ENCODE measurements at places on chromosomes 6 and 20. TPM values are rescaled to one million over a fixed set of nuclear protein-coding genes. Genes with fewer than 3 reads are reported as not detected.

DNA sequence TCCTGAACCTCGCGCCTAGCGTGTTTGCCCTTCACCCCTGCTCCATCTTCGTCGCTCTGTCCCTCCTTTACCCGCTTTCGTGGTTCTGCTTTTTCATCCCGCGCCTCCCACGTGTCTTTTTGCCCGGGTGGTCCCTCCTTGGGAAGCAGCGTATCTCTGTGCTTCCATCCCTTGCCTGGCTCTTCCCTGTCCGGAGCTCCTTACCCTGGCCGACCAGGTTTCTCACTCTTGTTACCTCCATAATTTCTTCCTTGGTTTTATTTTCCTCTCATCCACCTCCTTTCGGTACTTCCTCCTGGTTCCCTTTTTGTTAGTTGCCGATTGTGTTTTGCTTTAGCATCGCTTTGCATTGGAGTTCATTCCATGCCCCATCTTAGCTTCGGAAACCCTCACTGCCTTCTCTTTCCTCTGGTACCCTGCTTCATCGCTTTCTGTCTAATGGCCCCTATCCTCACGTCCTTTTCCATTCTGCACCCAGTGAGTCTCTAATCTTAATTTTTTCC, 735 bp downstream of the FAM135A start:
- peak overlapping the region; percentile 93 for H3K4me3 ChIP-seq
- DNase-seq = no peak
- H3K27me3 ChIP-seq = no peaks in the 10 kb centered on the region
- H3K27ac ChIP-seq = peak overlapping the region; percentile 74
- peaks cover 11% of the 10 kb centered on the region for H3K4me1 ChIP-seq

DNA sequence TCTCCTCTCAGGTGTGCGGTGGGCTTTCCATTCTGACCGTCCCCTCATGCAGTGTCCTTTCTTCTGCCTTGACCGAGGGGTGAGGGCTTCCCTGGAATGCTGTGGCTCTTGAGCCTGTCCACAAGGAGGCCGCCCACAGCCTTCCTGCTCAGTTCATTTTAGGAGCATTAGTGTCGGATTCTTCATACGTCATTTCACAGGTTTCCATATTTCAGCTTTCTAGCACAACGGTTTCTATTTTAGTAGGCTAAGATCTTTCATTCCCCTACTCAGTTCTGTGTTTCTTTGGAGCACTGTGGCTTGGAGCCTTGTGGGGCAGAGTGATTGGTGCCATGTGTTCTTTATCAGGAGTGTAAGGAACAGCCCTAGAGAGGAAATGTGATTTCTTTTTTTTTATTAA, 5.5 kb downstream of the PPP1R3G start:
- H3K36me3 ChIP-seq = no peaks in the 10 kb centered on the region
- H3K27me3 ChIP-seq = no peaks in the 10 kb centered on the region
- H3K4me3 ChIP-seq = no peak overlapping the region
- H3K4me1 ChIP-seq = no peaks in the 10 kb centered on the region
- no peak overlapping the region for H3K27ac ChIP-seq

DNA sequence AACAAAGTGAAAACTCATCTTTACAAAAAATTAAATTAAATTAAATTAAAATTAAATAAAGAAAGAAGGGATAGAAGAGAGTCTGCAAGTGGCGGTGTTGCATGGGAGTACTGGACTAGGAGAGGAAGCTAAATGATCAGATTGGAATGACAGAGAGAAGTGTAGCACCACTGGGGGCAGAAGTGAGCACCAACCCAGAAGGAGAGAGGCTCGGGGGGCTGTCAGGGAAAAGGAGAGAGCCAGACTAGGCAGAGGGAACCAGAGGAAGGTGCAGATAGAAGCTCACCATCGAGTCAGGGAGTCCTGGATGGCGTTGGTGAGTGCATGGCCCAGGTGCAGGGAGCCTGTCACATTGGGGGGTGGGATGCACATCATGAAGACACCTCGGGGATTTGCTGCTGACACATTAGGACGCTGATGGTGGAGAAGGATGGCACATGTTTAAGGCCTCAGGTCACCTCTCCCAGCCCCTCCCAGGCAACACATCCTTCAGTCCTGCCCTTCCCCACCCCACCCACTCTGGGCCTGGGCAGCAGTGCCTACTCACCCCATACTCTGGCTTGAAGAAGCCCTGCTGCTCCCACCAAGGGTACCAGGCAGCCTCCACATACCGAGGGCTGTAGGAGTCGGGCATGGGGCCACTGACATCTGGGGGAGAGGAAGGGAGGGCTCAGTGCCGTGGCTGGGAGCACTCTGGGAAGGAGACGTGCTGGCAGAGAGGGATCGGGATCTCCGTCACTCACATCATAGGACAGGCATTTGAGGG, 4.0 kb downstream of the VARS1 start:
- no peaks in the 10 kb centered on the region for H3K27me3 ChIP-seq
- H3K4me1 ChIP-seq = no peaks in the 10 kb centered on the region
- no peaks in the 10 kb centered on the region for H3K36me3 ChIP-seq
- DNase-seq = no peak
- H3K27ac ChIP-seq = no peak overlapping the region

- H3K27ac ChIP-seq = peak overlapping the region; percentile 59
- no peaks in the 10 kb centered on the region for H3K27me3 ChIP-seq
- H3K4me1 ChIP-seq = peaks cover 32% of the 10 kb centered on the region
- no peaks in the 10 kb centered on the region for H3K36me3 ChIP-seq
- no peak overlapping the region for H3K4me3 ChIP-seq
Observed at GRCh38 chr20:14986026-14986655, 648.7 kb upstream of the FLRT3 start.

DNA sequence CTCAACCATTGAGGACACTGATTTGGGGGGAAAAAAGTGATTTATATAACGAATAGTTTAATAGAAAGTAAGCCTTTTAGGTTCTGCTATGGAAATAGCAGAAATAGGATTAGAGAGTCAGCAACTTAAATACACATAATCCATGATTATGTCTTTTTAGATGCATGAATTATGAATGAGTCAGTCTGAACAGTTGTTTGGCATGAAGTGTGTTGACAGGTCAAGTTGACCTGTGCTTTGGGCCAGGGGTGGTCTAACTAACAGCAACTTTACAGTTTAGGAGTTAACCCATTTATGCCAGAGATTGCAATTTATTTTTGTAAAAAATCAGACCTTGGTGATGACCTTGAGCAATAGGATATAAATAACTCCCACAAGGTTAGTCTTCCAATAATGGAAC, 191.3 kb downstream of the MTFR2 start:
- H3K27ac ChIP-seq = no peak overlapping the region
- no peaks in the 10 kb centered on the region for H3K36me3 ChIP-seq
- no peak overlapping the region for H3K4me3 ChIP-seq
- H3K27me3 ChIP-seq = no peaks in the 10 kb centered on the region
- DNase-seq = no peak

DNA sequence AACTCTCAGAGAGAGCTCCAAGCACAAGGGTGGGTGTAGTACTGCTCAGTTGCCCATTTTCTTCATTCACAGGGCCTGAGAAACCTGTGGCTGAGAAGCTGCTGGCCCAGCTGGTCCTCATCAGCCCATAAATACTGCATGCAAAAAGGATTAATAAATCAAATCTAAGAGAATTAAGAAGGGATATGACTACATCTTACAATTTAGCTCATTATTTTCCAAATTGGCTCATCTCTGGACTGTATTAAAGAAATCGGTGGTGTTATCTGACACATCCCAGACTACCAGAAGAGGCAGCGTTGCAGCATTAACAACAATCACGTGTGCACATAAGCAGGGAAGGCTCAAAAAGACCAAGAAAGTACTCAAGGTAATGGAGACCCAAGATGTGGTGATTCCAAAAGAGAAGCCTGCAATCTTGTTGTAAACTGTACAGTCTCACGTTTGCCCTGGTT, 90.7 kb downstream of the CD24 start:
- no peaks in the 10 kb centered on the region for H3K36me3 ChIP-seq
- no peaks in the 10 kb centered on the region for H3K27me3 ChIP-seq

DNA sequence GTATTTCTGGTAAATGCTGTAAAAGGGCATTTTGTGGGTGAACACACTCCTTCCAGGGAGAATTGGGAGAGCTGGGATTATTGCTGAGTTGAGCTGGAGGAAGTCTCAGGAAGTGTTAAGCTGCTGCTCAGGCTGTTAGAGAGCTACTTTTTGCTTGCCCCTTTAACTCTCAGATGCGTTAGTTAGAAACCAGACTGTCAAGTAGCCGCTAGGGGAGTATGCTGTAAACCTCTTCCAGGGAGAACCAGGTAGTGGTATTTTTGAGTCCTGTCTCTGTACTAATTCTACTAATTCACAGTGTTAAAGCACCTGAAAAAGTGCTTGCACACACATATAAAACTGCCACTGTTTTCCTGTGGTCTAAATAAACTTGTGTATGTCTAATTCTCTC, 6.6 kb upstream of the GFRAL start:
- no peaks in the 10 kb centered on the region for H3K36me3 ChIP-seq
- no peaks in the 10 kb centered on the region for H3K27me3 ChIP-seq
- DNase-seq = no peak
- H3K4me3 ChIP-seq = no peak overlapping the region
- H3K4me1 ChIP-seq = no peaks in the 10 kb centered on the region

- H3K4me3 ChIP-seq = no peak overlapping the region
- no peaks in the 10 kb centered on the region for H3K4me1 ChIP-seq
- no peak overlapping the region for H3K27ac ChIP-seq
- H3K27me3 ChIP-seq = no peaks in the 10 kb centered on the region
- no peaks in the 10 kb centered on the region for H3K36me3 ChIP-seq
- no peak for DNase-seq
Observed at GRCh38 chr6:87261534-87261933, 60.9 kb upstream of the SMIM8 start.

DNA sequence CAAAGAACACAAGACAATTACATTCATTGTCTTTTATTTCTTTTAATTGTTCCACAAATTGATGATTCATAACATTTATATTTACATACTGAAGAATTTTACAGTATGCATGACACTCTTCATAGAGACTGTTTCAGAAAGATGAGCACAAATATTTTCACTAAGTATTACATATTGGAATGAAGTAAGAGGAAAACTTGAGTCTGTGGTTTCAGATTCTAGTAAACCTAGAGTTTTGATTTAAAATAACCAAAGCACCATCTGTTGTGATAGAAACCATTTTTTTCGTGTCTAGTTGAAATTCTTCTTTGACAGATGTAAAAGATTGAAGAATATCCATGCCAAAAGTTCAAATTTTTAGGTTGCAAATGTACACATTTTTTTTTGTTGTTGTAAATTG, 32.1 kb upstream of the OPN5 start:
- H3K36me3 ChIP-seq = no peaks in the 10 kb centered on the region
- DNase-seq = no peak
- H3K27me3 ChIP-seq = no peaks in the 10 kb centered on the region
- no peak overlapping the region for H3K27ac ChIP-seq
- no peaks in the 10 kb centered on the region for H3K4me1 ChIP-seq
- no peak overlapping the region for H3K4me3 ChIP-seq

GRCh38 chr6:38051819-38052434, 232.4 kb downstream of the ZFAND3 start:
- H3K36me3 ChIP-seq = no peaks in the 10 kb centered on the region
- H3K4me1 ChIP-seq = no peaks in the 10 kb centered on the region
- no peak overlapping the region for H3K4me3 ChIP-seq
- DNase-seq = no peak
- no peaks in the 10 kb centered on the region for H3K27me3 ChIP-seq
- H3K27ac ChIP-seq = no peak overlapping the region

- H3K27ac ChIP-seq = no peak overlapping the region
- no peaks in the 10 kb centered on the region for H3K36me3 ChIP-seq
- DNase-seq = no peak
- no peaks in the 10 kb centered on the region for H3K27me3 ChIP-seq
- H3K4me1 ChIP-seq = no peaks in the 10 kb centered on the region
- no peak overlapping the region for H3K4me3 ChIP-seq
Observed at GRCh38 chr6:17741507-17741906, 34.8 kb upstream of the NUP153 start.

DNA sequence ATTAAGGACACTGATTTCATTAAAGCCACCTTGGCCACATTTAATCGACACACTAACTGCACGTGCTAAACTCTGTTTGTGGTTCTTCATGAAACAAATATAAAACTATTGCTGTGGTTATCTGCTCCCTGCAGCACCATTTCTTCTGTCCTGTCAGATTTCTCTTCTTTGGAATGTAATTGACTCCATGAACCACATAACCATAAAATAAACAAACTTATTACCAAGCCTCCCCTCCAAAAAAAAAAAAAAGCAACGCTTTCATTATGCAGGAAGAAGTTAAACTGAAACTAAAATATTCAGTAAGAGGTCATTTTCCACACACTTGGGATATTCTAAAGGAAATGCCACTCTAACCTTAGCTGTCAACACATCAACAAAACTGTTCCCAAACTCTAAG, 319.1 kb upstream of the NT5E start:
- H3K4me1 ChIP-seq = no peaks in the 10 kb centered on the region
- H3K4me3 ChIP-seq = no peak overlapping the region
- H3K36me3 ChIP-seq = no peaks in the 10 kb centered on the region
- H3K27me3 ChIP-seq = no peaks in the 10 kb centered on the region

GRCh38 chr20:23156170-23156841, 70.2 kb upstream of the CD93 start:
- no peak overlapping the region for H3K4me3 ChIP-seq
- DNase-seq = no peak
- no peaks in the 10 kb centered on the region for H3K4me1 ChIP-seq
- no peaks in the 10 kb centered on the region for H3K27me3 ChIP-seq

GRCh38 chr6:78962448-78962847, 95.1 kb downstream of the IRAK1BP1 start:
- no peak for DNase-seq
- H3K27ac ChIP-seq = no peak overlapping the region
- H3K4me3 ChIP-seq = no peak overlapping the region
- H3K4me1 ChIP-seq = no peaks in the 10 kb centered on the region
- no peaks in the 10 kb centered on the region for H3K27me3 ChIP-seq

DNA sequence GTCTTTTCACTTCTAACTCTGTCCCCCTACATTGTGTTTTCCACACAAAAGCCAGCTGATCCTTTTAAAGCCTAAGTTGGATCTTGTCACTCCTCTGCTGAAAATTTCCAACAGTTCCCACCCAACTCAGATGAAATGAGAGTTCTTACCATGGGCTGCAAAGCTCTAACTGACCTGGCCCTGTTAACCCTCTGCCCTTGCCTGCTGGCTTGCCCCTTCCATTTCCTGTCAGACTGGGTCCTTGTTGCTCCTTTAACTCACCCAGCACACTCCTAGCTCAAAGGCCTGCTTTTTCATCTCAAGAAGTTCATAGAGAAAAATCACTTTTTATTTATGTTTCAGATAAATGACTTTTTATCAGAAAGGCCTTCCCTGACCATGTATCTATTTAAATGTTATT, 66.5 kb upstream of the HEY2 start:
- no peak overlapping the region for H3K27ac ChIP-seq
- no peaks in the 10 kb centered on the region for H3K27me3 ChIP-seq
- no peak for DNase-seq
- H3K36me3 ChIP-seq = no peaks in the 10 kb centered on the region
- no peak overlapping the region for H3K4me3 ChIP-seq
- H3K4me1 ChIP-seq = no peaks in the 10 kb centered on the region

GRCh38 chr20:25725639-25726038, 29.0 kb upstream of the ZNF337 start:
- no peaks in the 10 kb centered on the region for H3K4me1 ChIP-seq
- no peak for DNase-seq
- H3K27me3 ChIP-seq = no peaks in the 10 kb centered on the region
- H3K27ac ChIP-seq = no peak overlapping the region

The ULBP3 gene
- total RNA-seq = 1.2 TPM

The TSHZ2 gene
- total RNA-seq = 27.8 TPM
